LHCN-M2 (cell line): ENCODE measurements at places on chromosomes 5 and 9.

- DNase-seq, result no peak
Observed at GRCh38 chr5:172852490-172853354, 18.7 kb downstream of the ERGIC1 start.

DNA sequence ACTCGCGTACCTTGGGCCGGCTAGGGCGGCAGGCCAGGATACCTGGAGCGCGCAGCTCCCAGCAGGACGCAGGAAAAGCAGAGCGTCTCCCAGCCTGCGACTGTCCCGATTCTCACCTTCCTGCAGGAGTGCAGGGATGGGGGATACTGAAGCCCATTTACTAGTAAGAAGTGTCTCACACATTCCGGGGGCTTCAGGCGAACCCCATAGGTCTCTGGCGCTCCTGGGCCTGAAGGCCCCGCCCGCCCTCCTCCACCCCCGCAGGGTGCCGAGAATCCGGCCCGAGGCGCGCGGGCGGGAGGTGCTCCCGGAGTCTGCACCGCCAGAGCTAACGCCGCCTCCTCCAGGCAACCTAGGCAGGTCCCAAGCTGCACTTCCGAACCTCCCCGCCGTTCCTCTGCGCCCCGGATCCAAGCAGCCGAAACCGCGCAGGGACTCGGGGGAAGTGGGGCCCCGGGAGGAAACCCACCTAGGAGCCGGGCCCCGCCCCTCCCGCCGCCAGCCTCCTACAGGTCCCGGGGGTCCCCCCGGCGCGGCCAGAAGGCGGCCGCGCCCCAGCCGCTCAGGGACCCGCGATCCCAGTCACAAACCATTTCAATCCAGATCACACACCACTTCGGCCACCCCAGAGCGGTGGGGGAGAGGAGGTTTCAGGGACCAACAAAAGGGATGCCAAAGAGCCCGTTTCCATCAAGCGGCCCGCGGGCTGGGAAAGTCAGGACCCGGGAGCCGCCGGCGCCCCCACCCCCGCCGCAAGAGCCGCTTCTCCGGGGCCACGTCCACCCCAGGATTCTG, 1.2 kb downstream of the ROR2 start:
- DNase-seq, result no peak

GRCh38 chr5:147751156-147751830, 31.2 kb downstream of the JAKMIP2 start:
- DNase-seq, result no peak

- DNase-seq, result peak; percentile 57
Observed at GRCh38 chr5:82183828-82184227, 94.3 kb downstream of the RPS23 start.

GRCh38 chr5:16582081-16582480, 34.7 kb downstream of the RETREG1 start:
- DNase-seq, result no peak

GRCh38 chr9:4558371-4558998, 68.2 kb downstream of the SLC1A1 start:
- no peak for DNase-seq

GRCh38 chr5:80101993-80102392, 66.8 kb downstream of the THBS4 start:
- no peak for DNase-seq

GRCh38 chr9:129032541-129033159, 3.8 kb upstream of the MIGA2 start:
- no peak for DNase-seq

GRCh38 chr9:5646116-5646515, 17.2 kb downstream of the RIC1 start:
- DNase-seq, result no peak

- DNase-seq, result no peak
Observed at GRCh38 chr5:76104027-76104426, 20.8 kb downstream of the SV2C start.

- DNase-seq, result peak; percentile 29
Observed at GRCh38 chr5:109388407-109388806, 21.4 kb downstream of the PJA2 start.

DNA sequence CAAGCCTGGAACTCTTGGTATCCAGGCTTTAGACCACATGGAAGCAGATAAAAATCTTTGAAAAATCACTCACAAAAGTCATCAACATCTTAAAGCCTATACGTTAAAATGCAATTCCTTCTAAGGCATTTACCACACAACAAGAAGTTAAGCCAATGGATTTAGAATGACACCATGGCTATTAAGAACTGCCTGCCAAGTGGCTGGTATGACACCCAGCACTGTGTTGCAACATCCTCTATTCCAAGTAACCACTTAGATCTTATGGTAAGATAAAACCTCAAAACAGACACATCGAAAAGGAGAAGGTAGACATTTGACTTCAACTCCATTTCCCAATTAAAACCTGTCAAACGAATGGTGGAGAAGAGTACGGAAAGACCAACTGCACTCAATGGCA, 344.2 kb upstream of the SLC30A5 start:
- DNase-seq, result no peak

DNA sequence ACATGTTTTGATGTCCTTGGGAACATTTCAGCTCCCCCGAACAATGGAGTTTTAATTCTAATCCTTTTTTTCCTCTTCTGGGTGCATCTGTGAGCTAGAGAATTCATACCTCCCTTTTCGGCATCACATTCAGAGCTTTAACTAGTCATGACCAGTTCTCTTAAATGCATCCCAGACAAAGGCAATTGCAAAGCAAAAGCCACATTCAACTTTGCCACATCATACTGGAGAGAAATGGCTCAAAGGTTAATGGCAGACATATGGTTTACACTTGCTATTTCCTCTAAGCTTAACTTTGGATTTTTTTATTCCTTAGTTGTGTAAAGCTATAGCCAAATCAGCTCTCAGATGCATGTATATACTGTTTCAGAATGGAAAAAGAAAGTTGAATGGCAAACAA, 153.3 kb downstream of the ESM1 start:
- no peak for DNase-seq

- no peak for DNase-seq
Observed at GRCh38 chr9:111052791-111053190, 14.5 kb upstream of the LPAR1 start.

DNA sequence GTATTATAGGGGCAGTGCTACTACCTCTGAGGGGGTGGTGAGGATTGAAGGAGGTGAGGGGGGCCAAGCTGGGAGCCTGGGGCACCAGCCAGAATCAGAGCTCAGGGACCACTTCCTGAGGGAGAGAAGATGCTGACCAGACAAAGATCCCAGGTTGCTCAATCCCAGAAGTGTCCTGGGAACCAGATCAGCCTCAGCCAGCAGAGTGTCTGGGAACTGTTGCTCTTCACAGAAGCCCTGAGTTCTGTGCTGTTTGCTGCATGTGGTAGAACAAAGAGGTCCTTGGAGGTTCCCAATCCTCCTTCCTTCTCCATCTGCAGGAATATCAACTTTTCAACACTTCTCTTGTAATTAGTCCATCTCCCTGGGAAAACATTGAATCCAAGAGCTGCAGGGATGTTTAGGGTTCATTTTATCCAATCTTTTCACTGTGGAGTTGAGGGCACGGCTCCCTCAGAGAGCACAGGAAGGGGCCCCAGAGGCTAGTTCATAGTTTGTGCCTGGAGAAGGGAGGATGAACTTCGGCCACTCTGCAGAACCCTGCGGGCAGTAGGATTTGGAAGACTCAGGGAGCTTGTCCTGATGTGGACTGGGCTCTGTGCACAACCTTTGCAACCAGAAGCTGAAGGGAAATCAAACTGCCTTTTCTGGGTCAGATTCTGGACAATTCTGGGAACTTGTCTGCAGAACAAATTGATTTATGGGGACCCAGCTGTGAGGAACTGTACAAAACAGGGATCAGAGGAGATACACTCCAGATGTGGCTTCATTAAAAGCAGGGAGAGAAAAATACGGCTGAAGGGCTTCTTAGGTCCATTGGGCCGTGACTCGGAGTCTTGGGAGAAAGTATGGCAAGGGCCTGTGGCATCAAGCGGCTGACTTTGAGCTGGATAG, 57.1 kb downstream of the GALNT12 start:
- peak; percentile 38 for DNase-seq

- DNase-seq, result peak; percentile 99
Observed at GRCh38 chr5:143177263-143177983, 226.1 kb downstream of the NR3C1 start.

- DNase-seq, result no peak
Observed at GRCh38 chr5:175663186-175664184, 5.6 kb downstream of the HRH2 start.

GRCh38 chr5:141094481-141095262, at the start of gene PCDHB2:
TSS of gene PCDHB2 (plus strand) at chr5:141094615. CDS start at chr5:141094791, 176 bp downstream.
- peak; percentile 85 for DNase-seq

DNA sequence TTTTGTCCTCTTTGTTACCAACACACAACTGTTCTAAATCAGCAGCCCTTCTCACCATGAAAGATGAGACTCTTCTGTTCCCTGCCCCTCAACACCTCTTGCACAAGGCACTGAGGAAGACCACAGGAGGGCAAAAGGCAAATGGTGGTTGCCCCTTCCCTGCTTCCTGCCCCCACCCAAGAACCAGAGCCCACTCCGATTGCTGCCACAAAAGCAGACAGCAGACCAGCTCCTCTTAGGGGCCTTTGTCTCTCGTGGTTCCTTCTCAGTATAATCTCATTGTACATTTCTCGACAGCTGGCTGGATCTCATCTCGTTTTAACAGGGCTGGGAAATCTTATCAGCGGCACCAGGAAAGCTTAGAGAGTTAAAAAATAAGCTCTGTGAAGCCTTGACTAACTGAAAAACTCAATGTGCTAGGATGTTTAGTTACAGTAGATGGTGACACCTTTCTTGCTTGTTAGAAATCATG, 1.1 kb downstream of the MVB12B start:
- DNase-seq, result peak; percentile 25

DNA sequence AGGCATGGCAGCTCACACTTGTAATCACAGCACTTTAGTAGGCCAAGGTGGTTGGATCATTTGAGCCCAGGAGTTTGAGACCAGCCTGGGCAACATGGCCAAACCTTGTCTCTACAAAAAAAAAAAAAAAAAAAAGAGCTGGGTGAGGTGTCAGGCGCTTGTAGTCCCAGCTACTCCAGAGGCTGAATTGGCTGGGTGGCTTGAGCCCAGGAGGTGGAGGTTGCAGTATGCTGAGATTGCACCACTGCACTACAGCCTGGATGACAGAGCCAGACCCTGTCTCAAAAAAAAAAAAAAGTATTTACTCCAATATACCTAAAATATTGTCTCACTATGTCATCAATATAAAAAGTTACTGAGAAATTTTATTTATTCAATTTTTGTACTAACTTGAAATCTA, 2.8 kb downstream of the SCAI start:
- DNase-seq, result no peak

GRCh38 chr9:71675857-71676165, 92.5 kb downstream of the CEMIP2 start:
- DNase-seq, result no peak

DNA sequence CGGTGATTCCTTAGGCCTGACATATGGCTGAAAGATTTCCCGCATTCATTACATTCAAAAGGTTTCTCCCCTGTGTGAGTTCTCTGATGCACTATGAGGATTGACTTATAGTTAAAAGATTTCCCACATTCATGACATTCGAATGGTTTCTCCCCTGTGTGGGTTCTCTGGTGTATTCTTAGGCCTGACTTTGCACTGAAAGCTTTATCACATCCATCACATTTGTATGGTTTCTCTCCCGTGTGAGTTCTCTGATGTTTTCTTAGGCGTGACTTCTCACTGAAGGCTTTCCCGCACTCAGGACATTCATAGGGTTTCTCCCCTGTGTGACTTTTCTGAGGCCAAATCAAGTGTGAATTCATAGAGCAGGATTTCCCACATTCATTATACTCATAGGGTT, 35.8 kb downstream of the ZNF782 start:
- DNase-seq, result peak; percentile 6

GRCh38 chr9:83000765-83001164, 62.2 kb downstream of the RASEF start:
- DNase-seq, result no peak

- no peak for DNase-seq
Observed at GRCh38 chr9:68443624-68444023, 87.2 kb downstream of the PGM5 start.

DNA sequence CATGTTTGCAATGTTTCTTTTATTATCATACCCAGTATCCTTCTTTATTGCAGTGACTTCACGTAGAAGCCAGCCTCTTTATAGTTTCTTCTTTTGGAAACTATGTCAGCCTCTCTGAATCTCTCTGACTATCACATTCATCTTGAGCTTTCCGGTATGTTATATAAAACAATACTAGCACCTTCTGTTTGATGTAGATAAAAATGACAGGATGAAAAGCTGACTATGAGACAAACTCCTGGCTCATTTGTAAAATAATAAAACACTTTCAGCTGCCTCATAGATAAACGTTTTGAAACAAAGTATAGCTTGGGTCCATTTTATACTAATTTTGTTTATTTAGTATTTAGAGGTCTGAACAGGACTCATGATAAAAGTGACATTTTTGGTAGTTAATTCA, 1145.4 kb upstream of the NUDT12 start:
- no peak for DNase-seq

DNA sequence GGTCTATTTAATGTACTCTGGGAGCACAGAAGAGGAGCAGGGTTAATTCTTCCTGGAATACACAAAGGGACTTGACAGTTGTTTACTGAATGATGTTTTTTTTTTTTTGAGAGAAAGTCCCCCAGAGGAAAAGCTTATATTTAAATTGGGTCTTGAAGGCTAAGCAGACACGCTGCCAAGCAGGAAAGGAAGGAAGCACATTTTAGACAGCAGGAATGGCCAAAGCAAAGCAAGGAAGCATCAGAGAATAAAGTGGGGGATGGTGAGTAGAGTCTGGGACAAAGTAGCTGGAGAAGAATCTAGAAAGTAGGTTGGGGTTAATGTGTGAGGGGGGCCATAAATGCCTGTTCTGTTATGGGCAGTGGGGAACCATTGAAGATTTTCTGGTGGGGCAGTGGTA, 21.5 kb downstream of the ZNF346 start:
- DNase-seq, result no peak

GRCh38 chr9:82124090-82124489, 135.5 kb downstream of the SPATA31D1 start:
- peak; percentile 39 for DNase-seq

DNA sequence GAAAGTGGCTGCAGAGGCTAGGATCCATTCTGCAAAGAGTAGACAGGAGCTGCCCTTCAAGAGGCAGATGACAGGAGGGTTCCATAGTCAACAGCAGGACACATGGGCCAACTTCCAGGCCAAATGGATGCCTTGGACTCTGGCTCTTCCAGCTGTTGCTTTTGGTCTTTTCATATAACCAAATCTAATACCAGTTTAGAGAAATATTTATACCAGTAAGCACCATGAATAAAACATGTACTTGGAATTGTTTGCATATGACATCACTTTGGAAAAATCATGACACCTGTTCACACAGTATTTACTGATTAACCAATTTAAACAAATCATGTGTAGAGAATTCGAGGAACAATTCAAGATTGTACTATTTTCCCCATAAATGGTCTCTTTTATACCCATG, 481.3 kb downstream of the DMRT2 start:
- DNase-seq, result no peak

GRCh38 chr5:139696167-139696893, 48.2 kb downstream of the CXXC5 start:
- no peak for DNase-seq

- DNase-seq, result peak; percentile 5
Observed at GRCh38 chr9:93709600-93710369, 133.4 kb downstream of the PHF2 start.

DNA sequence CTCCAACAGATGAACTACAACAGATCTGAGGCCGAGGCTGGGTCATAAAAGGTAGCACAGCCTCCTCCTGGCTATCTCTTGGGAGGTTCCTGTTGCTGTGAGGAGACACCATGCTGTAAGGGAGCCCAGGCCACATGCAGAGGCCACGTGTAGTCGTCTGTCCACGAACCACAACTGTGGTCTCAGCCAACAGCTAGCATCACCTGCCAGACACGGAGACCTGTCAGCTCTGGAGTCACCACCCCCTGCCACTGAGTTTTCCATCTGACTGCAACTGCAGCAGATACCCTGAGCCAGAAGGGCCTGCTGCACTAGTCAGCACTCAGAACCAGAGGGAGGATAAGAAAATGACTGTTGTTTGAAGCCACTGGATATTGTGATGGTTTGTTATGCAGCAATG, 12.7 kb upstream of the GOLM1 start:
- no peak for DNase-seq
